Stimulated activated CD8-positive, alpha-beta memory T cell treated with anti-CD3 and anti-CD28 coated beads, Interleukin-4, amount 100 ng/mL, for 24 hours (primary cell): ENCODE measurements at places on chromosomes 5 and 9.

- DNase-seq, result no peak
Observed at GRCh38 chr5:35337340-35338156, 107.3 kb upstream of the PRLR start.

DNA sequence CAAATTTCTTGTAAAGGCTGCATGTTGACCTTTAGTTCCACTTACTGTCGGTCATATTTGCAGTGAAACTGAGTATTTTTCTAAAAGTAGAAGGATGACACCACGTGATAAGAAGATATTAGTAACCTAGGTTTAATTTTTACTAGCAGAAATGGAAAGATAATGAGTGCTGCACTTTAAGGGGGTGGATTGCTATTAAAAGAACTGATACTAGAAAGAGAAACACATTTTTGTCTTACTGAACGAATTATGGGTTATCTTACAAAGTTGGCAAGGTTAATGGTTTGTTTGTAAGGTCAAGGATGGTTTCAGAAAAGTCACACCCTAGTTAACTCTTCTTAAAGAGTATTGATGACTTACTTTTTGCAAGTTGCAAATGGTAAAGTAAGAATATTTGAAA, 2.4 kb downstream of the MACIR start:
- no peak for DNase-seq

DNA sequence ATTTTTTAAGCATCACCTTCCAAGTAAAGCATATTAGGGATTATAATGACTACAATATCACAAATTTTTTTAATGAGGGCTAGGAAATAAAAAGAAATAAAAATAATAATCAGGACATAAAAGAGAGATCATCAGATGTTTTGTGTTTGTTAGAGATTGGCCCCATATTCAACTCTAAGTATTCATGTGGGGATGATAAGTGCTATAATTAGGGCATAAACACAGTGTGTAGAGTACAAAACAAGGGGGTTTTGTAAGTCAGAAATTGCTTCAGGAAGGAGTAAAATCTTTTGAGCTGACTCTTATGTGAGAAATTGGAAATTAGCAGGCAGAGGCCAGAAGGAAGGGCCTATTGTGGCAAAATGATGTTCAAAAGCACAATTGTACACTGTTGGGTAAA, 127.3 kb downstream of the STARD4 start:
- DNase-seq, result no peak

GRCh38 chr5:157748760-157749461, 5.4 kb downstream of the LSM11 start:
- DNase-seq, result no peak

DNA sequence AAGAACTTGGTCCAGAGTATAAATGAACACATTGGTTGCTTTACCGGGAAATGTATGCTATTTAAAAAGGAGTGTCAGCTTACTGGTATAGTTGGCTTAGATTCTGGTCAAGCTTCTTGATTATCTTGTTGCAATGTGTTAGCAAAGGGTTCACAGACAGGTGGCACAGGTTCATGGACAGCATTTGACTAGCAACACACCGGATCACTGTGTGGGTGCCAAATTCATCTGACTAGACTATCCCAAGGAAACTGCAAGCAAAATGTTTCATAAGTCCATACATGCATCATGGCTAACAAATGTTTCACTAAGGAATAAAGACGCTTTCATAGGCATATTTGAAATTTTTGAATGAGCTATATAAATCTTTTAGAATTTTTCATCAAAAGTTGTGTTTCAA, 274.1 kb downstream of the PLK2 start:
- no peak for DNase-seq

- DNase-seq, result no peak
Observed at GRCh38 chr5:156053056-156053455, 273.9 kb upstream of the SGCD start.

- DNase-seq, result no peak
Observed at GRCh38 chr5:181163487-181164075, 16.2 kb downstream of the OR2V2 start.

- DNase-seq, result no peak
Observed at GRCh38 chr5:78808818-78809217, 160.2 kb upstream of the LHFPL2 start.

DNA sequence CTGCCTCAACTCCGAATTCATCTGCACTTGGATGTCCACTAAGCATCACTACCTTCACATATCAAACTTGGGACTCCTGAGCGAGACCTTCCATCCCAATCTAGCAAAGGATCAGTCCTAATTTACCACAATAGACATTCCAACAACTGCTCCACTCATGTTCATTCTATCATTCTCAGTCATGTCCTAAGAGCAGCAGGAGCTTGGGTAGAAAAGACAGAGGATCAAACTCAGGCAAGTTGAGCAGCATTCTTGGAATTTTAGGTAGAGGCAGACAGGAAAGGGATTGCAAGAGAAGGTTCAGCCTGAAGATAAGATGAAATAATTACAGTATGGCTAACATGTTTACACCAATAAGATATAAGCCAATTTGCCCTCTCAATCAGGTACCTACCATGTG, 51.7 kb downstream of the AUH start:
- no peak for DNase-seq

DNA sequence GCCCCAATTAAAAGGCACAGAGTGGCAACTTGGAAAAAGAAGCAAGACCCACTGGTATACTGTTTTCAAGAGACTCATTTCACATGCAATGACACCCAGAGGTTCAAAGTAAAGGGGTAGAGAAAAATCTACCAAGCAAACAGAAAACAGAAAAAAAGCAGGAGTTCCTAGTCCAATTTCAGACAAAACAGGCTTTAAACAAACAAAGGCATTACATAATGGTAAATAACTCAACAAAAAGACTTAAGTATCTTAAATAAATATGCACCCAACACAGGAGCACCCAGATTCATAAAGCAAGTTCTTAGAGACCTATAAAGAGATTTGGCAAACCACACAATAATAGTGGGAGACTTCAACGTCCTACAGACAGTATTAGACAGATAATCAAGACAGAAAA, 215.8 kb downstream of the SLCO4C1 start:
- no peak for DNase-seq

- no peak for DNase-seq
Observed at GRCh38 chr9:78813602-78814180, 516.8 kb downstream of the PSAT1 start.

GRCh38 chr5:2996687-2997086, 245.2 kb upstream of the IRX2 start:
- no peak for DNase-seq

GRCh38 chr9:86039991-86040860, 59.1 kb downstream of the GOLM1 start:
- no peak for DNase-seq

DNA sequence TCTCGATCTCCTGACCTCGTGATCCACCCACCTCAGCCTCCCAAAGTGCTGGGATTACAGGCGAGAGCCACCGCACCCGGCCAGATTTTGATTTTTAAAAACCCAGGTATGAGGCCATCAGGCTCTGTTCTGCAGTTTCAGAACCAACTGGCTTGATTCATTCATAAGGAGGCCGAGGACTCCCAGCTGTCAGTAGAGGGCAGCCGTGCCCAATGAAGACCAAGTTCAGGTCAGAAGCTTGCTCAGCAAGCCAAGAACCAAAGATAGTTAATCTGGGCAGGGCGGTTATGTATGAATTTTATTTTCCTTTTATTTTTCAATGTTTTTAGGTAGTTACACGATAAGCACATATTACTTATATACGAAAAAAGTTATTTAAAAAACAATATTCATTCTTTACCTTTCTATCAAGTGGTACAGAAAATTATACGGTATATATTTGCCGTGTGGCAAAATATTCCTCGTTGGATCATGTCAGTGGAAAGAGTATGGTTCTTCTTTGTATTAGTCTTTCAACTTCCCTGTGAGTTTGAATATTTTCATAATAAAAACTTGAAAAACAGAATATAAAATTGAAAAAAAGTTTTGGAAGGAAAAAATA, 18.0 kb downstream of the MGAT1 start:
- peak; percentile 60 for DNase-seq

- DNase-seq, result no peak
Observed at GRCh38 chr5:159273923-159274322, 10.8 kb downstream of the UBLCP1 start.

- DNase-seq, result no peak
Observed at GRCh38 chr9:122172131-122172530, 12.4 kb downstream of the MORN5 start.

GRCh38 chr5:122112733-122113558, 16.4 kb upstream of the ZNF474 start:
- DNase-seq, result no peak

- no peak for DNase-seq
Observed at GRCh38 chr5:57407391-57407790, 75.2 kb downstream of the ACTBL2 start.

- no peak for DNase-seq
Observed at GRCh38 chr9:2317591-2317990, 302.4 kb downstream of the SMARCA2 start.

DNA sequence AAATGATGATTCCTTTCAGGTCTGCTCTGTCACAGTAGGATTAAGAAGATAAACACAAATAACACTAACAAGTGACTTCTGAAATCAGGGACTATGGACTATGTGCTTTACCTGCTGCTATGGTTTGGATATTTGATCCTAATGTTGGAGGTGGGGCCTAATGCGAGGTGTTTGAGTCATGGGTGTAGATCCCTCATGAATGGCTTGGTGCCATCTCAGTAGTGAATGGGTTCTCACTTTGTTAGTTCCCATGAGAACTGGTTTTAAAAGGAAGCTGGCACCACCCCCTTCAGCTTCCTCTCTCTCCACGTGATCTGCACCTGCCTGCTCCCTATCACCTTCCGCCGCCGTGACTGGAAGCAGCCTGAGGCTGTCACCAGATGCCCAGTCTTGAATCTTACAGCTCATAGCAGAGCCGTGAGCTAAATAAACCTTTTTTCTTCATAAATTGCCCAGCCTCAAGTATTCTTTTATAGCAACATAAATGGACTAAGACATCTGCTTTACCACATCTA, 3.3 kb downstream of the PPIC start:
- DNase-seq, result no peak

DNA sequence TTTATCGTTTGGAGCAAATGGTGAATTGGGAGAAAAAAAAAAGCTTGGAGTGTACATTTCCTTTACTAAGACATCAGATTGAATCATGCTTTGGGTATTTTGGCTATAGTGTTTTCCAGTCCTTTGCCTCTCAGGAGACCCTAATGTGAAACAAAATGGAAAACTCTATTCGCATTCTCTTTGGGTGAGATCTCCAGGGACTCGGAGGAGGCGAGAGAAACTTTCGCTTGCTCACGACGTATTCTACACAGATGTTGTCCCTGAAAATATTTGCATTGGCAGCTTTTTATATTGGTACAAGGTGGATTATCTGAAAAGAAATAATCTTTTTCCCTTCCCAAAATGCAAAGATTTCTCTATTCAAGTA, 1240.1 kb upstream of the WWC1 start:
- DNase-seq, result no peak

GRCh38 chr9:3692606-3693005, 166.8 kb upstream of the RFX3 start:
- no peak for DNase-seq

- no peak for DNase-seq
Observed at GRCh38 chr9:78297672-78297961, 692 bp downstream of the PSAT1 start.

DNA sequence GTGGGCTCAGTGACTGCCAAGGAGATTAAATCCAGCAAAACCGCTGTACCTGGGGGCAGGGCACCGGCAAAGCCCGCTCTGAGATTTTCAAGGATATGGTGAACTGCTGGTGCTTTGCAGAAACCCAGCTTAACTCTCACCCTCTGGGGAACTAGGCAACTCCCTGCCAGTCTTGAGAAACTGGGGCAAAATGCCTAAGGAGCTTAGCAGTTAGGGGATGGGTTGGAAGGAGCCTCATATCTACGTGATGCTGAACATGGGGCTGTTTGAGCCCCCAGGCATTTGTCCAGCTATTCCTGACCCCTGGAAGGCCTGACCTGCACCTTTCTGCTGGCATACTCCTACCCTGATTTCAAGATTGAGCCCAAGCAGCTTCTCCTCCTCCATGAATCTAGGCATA, 108.6 kb upstream of the TBC1D2 start:
- DNase-seq, result no peak

DNA sequence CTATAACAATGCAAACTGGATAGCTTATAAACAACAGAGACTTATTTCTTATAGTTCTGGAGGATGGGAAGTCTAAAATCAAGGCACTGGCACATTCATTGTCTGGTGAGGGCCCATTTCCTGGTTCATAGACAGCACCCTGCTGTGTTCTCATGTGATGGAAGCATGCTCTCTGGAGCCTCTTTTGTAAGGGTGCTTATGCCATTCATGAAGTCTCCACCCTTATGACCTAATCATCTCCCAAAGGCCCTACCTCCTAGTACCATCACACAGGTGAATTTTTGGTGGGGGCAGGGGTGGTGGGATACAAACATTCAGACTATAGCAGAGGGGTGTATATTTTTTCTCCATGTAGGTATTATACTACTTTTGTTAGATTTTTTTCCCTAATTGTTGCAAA, 92.4 kb downstream of the UNC13B start:
- no peak for DNase-seq

DNA sequence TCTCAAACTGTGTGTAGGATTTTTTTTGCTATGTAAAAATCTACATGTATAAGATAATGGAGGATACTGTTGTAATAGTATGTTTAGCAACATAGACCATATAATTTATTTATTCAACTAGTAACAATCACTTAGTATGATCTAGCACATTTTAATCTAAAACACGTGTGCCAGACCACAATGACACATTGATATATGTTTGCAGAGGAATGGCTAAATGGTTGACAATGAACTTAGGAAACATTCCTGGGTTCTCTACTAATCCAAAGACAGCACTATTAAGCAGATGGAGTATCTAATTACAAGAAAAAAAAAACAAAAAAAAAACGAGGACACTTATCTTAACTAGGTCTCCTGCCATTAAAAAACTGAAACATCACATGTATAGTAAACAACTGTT, 261.7 kb upstream of the PAPPA start:
- DNase-seq, result no peak

GRCh38 chr5:126998895-126999570, 31.3 kb downstream of the MARCHF3 start:
- DNase-seq, result no peak

- DNase-seq, result no peak
Observed at GRCh38 chr9:21994556-21995005, at the start of gene CDKN2B-AS1. CDKN2B-AS1 (plus strand) TSS chr9:21994791.

- no peak for DNase-seq
Observed at GRCh38 chr5:174235221-174236011, 189.9 kb downstream of the NSG2 start.

- DNase-seq, result no peak
Observed at GRCh38 chr5:167642779-167643517, 648.5 kb upstream of the WWC1 start.

GRCh38 chr9:14992081-14992480, 81.9 kb upstream of the FREM1 start:
- no peak for DNase-seq

GRCh38 chr9:100064872-100065581, 33.8 kb downstream of the ERP44 start:
- no peak for DNase-seq

- DNase-seq, result no peak
Observed at GRCh38 chr9:8734760-8735159, 935.2 kb upstream of the DMAC1 start.

GRCh38 chr5:154683101-154683880, 71.9 kb upstream of the LARP1 start:
- DNase-seq, result no peak
